Left lobe of liver (tissue), 2 donors: ENCODE measurements at places on chromosomes 2 and 18.
A peak's percentile ranks its signal among the peaks of the same experiment; 100 is the strongest.

- peak; percentile 57 for DNase-seq
Observed at GRCh38 chr18:78984941-78985784, 5.5 kb downstream of the SALL3 start.

DNA sequence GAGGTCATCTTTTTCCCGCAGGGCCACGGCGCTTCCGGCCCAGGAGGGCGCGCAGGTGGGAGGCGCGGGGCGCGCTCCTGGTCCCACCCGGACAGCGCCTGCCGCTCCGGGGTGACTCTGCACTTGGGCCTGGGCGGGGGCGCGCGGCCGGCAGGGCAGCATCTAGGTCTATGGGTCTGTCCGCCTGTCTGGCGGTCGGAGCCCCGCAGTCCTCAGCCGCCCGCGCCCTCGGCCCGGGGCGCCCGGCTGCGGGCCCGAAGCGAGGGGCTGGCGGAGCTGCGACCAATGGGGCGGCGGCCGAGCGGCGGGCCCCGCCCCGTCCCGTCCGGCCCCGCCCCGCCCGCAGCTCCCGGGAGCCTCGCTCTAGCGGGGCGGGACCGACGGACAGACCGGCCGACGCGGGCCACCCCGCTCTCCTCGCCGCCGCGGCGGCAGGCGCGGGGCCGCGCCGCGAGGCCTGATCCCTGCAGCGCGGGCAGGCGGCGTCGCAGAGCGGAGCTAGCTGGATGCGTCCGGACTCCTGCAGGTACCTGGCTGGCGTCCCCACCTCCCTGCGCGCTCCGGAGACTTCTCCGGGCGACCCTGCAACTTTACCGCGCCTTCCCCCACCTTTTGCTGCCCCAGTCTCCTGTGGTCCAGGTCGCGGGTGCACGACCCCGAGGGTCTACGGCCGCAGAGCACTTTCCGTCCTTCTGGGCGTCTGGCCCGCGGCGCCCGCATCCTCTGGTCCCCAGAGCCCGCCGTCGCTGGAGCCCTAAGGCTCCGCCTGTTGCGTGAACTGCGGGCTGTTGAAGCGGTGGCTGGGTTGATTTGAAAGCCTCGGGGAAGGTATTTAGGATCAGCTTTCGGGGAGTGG, at the start of gene KCNS3:
Gene KCNS3 (plus strand): TSS at position 387 of the 856 bp plus-strand sequence. CDS start 52,342 bp downstream, outside the sequence.
- DNase-seq = peak; percentile 66

DNA sequence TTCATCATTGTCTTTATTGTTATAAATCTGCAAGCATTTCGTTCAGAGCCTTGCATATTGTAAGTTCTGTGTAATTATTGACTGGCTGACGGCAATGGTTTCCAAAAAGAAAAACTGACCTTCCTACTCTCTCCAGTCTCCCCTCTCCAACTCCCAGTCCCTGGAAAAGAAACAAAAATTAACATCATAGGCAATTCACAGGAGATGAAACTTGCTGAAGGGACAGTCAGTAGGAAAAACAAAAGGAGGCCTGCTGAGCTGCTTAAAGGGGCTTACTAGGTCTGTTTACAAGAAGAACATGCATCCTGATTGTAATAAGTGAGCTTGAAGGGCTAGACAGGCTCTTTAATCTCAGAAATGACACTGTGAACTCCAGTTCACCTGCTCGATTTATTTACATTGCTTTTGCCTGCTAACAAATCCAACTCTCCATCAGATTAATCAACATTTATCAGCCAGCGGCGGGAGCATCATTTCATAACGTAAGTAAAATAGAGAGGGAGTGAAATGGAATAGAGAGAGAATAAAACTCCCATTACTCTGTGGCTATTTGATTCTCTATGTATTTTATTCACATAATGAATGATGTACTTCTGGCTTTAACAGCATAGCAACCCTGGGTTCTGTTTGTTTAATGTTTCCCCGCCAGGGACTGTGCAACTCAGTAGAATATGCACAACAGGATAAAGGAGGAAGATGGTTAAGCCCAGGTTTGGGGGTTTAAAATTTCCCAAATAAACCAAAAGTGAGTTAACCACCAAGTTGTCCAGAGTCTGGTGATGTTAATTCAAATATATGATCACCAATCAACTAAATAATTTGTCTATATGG, 256.7 kb upstream of the SETBP1 start:
- no peak for DNase-seq

GRCh38 chr2:72130659-72131360, 16.9 kb downstream of the CYP26B1 start:
- DNase-seq = peak; percentile 34

- peak; percentile 45 for DNase-seq
Observed at GRCh38 chr2:169361706-169362117, 622 bp downstream of the LRP2 start.

DNA sequence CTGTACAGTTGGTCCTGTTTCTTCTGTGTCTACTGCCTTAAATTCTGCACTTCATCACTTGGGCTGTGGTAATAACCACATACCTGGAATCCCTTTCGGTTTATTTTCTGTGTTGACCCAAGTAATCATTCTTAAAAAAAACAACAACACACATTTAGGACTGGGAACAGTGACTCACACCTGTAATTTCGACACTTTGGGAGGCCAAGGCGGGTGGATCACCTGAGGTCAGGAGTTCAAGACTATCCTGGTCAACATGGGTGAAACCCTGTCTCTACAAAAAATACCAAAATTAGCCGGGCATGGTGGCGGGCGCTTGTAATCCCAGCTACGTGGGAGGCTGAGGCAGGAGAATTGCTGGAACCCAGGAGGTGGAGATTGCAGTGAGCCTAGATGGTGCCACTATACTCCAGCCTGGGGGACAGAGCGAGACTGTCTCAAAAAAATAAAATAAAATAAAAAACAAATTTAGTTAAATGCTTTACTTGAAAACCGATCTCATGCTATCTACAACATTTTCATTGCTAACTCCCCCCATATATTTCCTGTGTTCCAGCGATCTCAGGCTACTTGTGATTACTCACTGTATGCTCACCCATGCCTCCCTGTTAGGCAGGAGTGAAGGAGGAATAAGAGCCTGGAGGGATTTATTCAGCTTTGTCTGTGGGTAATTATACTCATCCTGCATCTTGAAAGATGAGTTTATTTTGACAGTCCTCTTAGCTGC, 18.2 kb downstream of the ACSL3 start:
- DNase-seq = no peak

GRCh38 chr18:29644276-29644675, 1398.3 kb downstream of the DSC3 start:
- DNase-seq = no peak
